ENCODE measurements at places on chromosomes 3 and 15.

GRCh38 chr3:121870717-121871116 lies 23.5 kb upstream of the SLC15A2 start:
- no peak for DNase-seq

DNA sequence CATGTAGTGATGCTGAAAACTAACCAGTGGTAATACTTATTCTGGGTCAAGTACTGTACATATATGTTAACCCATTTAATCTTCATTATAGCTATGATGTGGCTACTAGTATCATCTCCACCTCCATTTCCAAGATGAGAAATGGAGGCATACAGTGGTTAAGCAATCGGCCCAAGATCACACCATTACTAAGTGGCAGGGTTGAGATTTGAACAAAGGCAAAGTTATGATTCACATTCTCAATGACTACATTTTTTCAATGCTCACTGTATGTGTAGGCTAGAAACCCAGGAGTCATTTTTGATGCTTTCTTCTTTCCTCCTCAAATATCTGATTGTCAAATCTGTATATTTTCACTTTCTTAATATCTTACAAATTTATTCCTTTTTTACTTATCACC lies 30.2 kb downstream of the ABI3BP start:
- DNase-seq, result no peak

DNA sequence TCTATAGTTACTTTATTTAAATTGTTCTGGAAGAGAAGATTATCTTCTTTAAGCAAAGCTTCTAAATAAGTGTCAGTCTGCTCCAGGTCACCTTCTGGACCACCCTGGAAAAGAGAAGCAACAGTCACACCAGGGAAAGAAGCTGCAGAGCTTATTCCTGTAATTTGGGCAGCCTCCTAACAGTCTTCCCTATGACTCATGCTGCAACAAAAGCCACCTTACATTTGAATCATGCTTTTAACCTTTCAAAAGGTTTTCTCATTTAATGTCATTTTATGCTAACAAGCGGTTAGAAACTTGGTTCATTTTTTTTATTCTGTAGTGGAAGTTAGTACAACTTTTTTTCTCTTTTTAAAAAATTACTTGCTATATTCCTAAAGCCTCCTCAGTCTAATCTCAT lies 5.3 kb upstream of the GUCA1C start:
- DNase-seq, result no peak

DNA sequence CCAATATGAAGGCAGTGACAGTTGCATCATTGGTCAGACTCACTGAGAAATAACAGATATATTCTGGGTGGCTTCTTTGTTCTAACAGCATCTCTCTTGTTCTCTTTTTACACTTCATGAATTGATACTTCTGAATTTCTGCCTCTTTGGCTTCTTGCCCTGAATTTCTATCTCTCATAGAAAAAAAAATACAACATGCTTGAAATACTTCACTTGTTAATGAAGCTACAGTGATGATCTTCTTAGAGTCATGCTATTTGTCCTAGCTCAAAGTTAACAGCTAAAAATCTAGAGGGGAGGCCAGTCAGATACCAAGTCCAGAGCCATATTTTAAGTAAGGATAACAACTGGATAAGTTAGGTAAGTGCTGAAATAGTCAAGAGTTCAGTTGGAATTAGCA lies 597.2 kb upstream of the AGTR1 start:
- DNase-seq, result no peak

DNA sequence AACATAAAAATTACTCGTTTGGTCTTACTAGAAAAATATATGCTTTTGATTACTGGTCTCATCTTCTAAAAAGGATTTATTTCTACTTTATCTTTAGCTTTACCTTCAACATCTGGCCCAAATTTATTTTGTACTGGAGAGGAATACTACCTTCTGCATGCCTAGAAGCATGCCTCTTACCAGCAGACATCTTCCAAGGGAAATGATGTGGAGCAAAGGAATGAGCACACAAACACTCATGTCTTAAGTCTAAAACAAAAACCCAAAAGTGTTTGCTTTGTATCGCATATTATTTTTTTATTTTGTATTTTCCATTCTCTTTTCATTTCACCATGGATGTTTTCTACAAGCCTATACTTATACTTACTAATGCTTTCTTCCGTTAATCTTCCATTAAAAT lies 304.6 kb upstream of the KCNMB2 start:
- no peak for DNase-seq

DNA sequence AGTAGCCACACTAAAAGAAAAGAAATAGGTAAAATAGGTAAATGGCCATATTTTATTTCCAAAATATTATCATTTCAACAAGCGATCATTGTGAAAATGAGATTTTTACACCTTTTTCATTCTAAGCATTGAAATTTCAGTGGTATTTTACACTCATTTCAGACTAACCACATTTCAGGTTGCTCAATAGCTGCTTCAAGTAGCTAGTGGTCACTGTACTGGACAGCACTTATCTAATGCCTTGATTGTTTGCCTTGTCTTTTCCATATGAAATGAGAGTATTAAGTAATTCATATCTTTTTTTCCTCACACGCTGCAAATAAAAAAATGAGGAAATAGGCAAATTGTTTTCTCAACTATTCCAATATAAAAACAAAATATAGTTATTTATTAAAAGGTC lies 332.8 kb downstream of the NLGN1 start:
- DNase-seq, result no peak

DNA sequence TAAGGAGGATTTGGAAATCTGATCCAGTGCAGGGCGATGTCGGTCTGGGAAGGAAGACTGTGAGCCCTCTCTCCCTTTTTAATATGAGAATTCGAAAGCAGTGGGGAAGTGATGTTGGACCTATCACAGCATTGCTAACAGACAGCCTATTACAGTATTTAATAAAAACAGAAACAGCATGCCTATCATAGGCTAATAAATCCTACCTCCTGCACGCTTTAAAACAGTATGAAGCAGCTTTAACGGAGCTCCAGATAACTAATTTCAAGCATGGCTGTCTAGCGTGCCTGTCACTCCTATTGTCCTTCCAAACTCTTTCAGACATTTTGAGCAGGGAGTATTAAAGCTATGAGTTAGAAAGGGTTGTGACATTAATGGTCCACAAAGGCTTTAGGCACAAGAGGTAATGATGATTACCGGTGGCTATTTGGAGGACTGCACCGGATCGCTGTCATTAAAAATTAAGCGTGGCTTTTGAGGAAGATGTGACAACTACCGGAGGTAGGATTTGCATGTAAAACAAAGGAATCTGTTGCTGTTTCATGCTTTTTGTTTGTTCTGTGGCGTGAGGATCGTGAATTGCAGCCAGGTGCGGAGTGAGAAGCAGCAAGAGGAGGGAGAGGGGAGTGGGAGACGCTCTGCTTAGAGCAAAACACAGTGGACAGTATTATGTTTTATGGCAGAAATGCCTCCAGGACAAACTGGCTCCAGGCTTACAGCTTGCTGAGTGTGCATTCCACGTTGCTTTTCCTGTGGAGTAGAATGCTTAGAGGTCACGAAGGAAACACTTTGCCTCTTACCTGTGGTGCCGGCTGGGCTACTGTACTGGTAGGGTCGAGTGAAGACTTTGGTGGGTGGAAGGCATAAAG lies at the start of gene KCNMB2:
Gene KCNMB2 (plus strand): TSS at position 226 of the 869 bp plus-strand sequence.
- no peak for DNase-seq

DNA sequence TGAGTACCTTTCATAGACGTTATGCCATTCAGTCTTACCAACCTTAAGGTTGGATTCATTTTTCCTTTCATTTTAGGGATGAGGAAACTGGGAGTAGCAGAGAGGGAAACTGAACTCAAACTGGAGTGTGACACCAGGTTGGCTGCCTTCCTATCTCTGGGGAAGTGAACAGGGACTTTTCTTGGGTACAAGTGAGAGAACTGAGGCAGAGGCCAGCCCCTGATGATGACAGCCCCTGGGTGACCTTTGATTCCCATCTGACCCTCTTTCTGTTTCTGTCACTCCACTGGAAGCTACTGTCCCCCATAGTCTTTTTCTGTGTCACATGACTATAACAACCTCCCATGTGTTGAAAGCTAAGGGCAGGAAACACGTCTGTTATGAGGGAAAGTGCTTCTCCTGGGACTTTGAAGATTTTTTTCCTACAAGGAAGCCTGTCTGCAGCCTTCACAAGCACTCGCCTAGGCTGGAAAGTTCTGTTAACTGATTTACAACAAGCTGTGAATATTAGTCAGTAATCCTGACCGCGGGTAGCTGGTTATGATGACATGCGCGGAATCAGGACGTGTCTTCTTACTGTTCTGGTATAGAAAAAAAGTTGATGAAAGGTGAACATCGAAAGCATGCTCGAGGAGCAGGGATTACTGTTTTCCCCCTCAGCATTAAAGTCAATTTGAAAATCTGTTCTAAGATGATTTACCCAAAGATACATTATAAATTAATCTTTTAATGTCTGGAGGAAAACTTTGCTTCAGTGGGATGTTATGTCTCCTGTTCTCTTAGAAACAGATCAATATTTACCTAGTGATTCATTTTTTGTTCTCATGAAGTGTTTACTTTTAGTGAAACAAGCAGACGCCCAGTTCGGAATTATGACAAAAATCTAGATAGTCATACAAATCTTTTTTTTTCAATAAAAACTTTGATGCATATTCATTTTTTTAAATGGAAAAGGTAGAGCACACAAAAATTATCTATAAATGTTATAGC lies 31.5 kb downstream of the ABHD2 start:
- no peak for DNase-seq

GRCh38 chr15:72368325-72368724 lies 7.5 kb downstream of the HEXA start:
- no peak for DNase-seq

GRCh38 chr3:144652573-144652972 lies 681.0 kb downstream of the DIPK2A start:
- no peak for DNase-seq

GRCh38 chr3:121418182-121418581 lies 127.6 kb downstream of the POLQ start:
- no peak for DNase-seq

- no peak for DNase-seq
Measured at GRCh38 chr15:91039996-91040395, 17.6 kb upstream of the VPS33B start.

DNA sequence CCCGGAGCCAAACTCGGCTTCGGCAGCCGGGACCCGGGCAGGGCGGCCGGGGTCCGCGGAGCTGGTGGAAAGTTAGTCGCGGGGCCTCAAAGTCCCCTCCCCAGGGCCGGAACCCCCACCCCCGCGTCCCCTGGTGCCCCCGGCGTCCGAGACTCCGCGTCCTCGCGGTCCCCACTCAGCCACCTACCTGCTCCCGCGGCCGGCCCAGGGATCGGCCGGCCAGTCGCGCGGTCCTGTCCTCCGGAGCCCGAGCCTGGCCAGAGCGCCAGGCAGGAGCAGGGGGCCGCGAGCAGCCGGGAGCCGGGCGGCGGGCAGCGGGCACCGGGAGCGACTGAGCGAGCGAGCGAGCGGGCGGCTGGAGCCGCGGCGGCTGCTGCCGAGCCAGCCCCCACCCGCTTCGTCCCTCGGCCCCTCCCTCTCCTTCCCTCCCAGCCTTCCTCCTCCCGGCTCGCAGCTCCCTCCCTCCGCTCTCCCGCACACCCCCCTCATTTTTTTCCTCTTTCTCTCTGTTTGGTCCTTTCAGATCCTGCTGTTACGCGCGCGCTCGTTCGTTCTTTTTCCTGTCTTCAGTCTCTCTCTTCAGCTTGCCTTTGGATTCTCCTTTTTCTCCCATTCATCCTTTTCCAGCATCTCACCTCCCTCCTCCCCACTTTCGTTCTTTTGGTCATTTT lies at the start of gene MEGF11:
Gene MEGF11 (minus strand): TSS at position 333 of the 671 bp plus-strand sequence. CDS start 125,347 bp downstream, outside the sequence.
- DNase-seq, result no peak

GRCh38 chr3:69324362-69325025 lies 61.4 kb downstream of the FRMD4B start:
- DNase-seq, result no peak

DNA sequence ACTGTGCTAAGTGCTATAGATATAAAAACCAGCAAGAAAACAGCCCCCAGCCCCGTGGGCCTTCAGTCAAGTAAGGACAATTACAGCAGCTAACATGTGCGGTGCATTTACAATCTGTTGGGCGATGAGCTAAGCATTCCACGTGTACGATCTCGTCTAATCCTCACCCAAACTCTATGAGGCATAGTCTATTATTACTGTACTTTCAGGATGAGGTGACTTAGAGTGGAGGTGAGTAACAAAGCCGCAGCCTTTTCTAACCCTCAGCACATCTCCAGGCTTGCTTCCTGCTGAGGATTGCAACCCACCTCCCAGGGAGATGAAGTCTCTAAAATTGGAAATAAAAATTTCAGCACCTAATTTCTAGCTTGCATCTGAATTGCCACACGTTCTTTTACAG lies 53.2 kb upstream of the MCF2L2 start:
- no peak for DNase-seq

DNA sequence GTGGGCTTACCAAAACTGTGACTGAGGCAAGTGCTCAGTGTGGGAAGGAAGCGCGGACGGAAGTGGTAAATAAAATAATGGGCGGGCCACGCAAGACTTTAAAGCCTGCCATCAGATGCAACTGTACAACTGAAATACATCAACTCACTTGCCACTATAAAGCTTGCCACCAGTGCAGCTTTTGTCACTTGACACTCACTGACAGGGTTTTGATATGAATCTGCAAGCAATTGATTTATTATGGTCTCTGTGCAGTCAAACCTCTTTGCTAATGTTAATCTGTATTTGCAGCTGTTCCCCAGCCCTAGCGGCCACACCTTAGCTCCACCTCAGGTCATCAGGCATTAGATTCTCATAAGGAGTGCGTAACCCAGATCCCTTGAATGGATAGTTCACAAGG lies 2.3 kb upstream of the GFM1 start:
- DNase-seq, result no peak

DNA sequence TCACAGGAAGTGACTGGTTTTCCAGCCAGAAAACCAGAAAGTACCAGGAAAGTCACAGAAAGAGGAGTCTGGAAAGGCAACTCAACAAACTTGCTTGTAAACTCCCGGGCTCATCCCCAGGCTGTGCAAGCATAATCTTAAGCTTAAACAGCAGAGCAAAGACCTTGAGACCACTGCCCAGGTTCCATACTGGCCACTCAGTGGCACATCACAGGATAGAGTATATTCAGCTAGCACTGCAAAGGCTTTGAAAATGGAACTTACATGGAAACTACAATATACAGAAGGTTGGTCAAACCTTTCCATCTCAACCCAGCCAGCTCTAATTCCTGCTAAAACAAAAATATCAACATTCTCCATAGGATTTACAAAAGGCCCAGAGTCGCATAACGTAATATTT lies 20.1 kb downstream of the DMXL2 start:
- DNase-seq, result no peak

GRCh38 chr15:100997442-100997841 lies 78.3 kb downstream of the LRRK1 start:
- no peak for DNase-seq

DNA sequence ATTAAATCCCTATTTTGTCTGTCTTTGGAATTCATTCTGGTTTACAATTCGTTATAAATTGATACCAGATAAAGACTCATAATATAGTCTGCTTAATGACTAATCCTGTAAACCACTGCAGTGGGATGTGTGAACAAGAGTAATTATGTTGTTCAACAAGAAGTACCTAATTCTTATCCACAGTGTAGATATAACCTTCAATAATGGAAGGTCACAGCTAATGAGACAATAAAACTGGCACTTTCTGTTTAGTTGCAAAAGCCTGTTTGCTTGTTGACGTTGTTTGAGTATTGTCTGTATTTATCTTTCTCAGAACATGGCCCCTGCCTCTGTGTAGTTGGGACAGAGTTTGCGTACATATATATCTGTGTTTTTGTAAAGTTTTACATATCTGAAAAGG lies 26.7 kb downstream of the PIAS1 start:
- DNase-seq, result no peak
